GM18507 (cell line): ENCODE measurements at places on chromosomes 2 and 18.

DNA sequence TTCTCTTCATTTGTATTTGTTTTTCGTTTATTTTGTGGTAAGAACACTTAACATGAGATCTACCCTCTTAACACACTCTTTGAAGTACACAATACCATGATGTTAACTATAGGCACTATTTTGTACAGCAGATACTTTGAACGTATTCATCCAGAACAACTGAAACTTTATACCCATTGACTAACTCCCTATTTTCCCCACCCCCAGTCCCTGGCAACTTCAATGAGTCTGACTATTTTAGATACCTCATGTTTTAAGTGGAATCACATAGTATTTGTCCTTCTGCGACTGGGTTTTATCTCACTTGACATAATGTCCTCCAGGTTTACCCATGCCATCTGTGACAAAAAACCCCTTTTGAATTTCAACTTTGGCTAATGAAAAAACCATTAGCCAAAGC lies 356.3 kb upstream of the CDH20 start:
- no peak for DNase-seq

- DNase-seq = no peak
Observed at GRCh38 chr2:70473101-70473722, 80.4 kb downstream of the TGFA start.

DNA sequence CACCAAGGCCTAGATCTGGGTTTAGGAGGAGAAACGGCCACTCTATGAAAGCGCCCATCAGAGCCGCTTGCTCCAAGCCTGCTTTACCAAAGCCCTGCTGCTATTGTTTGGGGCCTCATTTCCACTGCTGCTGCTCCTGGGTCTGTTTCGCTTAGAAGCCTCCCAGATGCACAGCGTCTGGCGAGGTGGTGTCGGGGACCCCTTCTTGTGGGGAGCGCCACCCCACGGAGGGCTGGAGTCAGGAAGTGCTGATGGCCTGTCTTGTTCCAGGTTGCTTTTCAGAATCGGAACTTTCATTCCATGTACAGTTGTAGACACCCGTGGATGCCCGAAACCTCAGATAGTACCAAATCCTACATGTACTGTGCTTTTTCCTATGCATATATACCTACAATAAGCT lies 204.9 kb upstream of the TWIST2 start:
- DNase-seq = no peak

GRCh38 chr2:175251425-175252041 lies 70.0 kb upstream of the ATP5MC3 start:
- no peak for DNase-seq

DNA sequence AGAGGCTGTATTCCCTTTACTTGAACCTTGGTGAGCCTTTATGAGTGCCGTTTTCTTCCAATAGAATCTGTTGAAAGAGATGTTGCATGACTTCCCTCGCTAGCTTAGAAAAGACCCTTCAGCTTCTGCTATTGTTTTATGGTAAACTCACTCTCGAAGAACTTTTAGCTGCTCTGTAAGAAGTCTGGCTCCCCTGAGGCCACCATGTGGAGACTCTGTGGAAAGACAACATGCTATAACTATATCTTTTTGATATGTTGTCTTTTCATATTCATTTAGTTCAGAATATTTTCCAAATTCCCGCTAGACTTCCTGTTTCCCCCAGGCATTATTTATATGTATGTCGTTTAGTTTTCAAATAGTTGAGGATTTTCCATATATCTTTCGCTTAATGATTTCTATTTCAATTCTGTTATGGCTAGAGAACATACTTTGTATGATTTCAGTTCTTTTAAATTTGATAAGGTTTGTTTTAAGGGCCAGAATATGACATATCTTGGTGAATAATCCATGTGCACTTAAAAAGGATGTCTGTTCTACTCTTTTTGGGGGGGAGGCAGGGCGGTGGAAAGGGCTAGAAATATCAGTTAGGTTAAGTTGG lies 64.1 kb downstream of the PTPN4 start:
- DNase-seq = no peak

DNA sequence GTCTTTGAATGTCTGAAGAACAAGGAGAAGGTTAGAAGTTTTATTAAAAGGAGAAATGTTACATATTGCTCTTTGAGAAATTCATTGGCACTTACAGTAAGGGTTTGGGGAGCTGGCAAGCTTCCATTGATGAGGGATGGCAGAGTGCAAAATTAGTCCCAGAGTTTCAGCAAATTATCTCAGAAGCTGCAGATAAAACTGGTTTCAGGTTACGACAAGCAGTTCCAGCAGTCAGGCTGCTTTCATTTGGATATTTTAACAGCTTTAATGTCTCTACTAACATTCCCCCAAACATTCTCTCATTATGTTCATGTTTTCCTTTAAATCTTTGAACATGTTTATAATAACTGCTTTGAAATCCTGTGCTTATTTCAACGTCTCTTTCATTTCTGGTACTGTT lies 153.1 kb downstream of the TTC27 start:
- DNase-seq = no peak

DNA sequence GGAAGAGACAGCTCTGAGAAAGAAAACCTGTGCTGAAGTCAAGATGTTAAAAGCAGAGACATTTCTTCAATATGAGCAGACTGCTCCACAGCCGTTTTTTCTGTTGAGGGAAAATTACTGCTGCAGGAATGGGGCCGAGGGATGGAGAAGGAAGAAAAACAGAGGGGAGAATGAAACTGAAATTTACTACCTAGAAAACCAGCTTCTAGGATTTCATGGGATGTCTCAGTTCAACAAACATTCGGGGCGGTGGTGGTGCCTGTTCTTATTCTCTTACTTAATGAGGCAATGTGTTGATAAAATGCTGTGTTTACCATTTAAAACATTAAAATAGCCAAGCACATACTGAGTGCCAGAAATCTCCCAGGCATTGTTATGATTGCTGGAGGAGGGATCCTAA lies 557.1 kb upstream of the MEX3C start:
- DNase-seq = no peak

- DNase-seq = no peak
Observed at GRCh38 chr18:48573632-48574283, 34.9 kb downstream of the CTIF start.

DNA sequence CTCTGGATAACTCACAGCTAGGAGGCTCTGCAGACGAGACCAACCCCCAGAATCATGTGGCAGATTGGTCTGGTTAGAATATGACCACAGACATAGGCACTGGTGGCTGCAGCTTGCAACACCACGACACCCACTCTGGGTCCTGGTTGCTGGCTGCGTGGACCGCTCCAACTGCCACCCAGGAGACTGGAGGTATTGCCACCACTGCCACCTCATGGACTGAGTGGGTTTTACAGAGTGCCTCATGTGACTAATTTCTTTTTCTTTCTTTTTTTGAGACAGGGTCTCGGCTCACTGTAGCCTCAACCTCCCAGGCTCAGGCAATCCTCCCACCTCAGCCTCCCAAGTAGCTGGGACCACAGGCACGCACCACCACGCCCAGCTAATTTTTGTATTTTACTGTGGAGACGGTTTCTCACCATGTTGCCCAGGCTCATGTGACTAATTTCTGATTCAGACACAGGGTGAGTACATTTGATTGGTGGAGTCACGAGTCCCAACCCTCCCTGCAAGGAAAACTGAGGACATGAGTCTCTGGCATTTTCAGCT lies 29.9 kb upstream of the NT5DC4 start:
- peak; percentile 42 for DNase-seq

DNA sequence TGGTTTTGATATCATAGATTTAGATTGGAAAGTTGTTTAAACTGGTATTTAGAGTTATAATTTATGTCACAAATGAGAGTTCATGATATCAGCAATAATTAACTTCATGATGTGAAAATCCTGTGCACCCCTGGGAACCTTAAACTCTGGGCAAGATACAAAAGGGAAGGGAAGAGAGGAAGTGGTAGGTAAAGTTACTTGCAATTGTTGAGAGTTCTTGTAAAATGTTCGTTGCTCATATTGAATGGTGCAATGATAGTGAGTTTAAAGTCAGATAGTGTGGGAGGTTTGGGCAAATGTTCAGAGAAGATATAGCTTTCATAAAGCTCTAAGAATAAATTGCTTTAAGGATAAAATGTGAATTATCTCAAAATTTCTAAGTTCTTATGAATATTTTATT lies 75.4 kb downstream of the SP110 start:
- no peak for DNase-seq

DNA sequence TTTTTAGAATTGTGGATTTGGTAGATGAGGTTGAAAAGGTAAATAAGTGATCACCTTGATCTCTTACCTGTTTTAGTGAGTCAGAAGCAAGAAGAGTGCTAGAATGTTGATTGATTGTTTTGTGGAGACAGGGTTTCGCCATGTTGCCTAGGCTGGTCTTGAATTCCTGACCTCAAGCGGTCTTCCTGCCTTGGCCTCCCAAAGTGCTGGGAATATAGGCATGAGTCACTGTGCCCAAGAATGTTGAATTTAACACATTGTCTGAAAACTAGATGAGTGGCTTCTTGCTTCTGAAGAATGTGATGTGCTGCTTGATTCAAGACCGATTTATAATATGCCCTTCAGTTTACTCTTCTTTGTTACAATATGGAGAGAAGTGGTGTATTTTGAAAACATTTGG lies 121.3 kb downstream of the FMNL2 start:
- no peak for DNase-seq

DNA sequence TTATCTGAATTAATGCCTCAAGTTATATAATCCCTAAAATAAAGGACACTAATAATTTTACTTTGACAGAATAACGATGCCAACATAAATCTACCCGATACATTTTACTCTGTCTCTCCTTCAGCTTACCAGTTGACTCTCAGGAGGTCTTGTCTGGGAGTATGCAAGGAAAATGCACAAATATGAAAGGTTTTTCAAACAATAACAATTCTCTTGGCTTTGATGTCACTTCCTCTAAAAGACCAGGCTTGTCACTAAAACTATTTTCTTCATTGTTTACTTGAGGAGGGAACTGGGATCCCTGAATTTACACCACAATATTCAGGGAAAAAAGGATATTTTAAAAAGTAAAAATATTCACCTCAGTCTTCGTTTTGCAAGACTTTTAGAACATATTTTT lies 97.2 kb downstream of the SOS1 start:
- DNase-seq = no peak

DNA sequence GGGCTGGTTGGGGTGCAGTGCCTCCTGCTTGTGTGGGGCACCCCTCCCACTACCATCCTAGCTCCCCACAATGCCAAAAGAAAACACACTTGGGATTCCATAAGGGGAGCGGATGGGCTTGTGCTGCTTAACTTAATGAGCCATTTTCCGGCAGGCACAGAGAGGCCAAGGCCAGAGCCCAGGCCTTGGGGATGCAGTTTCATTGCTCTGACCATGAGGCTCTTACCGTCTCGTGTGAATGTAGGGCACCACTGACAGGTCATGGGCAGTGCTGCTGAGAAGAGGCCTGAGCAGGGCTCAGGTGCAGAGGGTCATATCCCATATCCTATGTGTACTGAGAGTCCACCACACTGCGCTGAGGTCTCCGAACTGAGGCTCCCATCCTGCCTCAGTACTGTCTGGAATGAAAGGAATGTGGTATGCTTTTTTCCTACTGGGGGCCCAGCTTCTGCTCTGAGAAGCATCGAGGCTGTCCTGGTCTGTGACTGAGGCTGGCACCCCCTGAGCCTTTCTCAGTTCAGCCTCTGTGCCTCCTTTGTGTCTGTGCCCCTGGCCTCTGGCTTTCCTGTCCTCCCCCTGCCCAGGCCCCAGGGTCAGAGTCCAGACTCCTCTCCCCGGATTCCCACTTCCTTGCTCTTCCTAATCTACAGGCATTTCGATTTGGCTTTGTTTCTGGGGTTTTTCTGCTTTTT lies 45.2 kb upstream of the MAPRE3 start:
- DNase-seq = no peak

- no peak for DNase-seq
Observed at GRCh38 chr2:148023861-148024260, 3.0 kb downstream of the MBD5 start.

DNA sequence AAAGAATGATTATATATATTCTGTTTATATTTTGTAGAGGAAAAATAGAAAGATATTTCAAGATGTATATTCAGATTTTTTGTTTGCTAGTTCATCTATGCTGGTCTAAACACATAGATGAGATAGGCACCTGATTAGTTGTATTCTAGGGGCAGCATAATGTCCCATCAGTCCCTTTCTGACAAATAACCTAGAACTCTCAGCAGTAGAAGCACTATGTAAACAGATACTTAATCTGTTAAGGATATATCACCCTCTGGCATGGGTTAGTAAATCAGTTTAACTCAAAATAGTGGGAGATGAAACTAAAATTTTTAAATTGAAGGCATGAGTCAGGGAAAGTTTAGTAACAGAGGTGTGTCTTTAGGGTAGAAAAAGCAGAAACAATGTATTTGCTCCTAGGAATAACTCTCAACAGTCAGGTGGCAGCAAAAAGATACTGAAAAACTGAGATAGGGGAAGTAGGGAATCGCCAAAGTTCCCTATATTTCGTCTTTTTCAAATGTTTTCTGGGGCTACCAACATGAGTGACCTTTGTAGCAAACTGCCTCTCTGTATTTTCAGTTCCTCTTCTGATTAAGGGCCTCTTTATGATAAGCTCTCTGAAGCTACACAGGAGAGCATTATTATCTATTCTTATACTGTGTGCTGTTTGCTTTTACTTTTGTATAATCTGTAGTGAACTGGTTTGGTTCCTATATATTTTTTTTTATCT lies 5.7 kb downstream of the PPP1R1C start:
- DNase-seq = peak; percentile 2

- no peak for DNase-seq
Observed at GRCh38 chr2:201925056-201925455, 108.6 kb upstream of the FZD7 start.

- DNase-seq = no peak
Observed at GRCh38 chr2:168090366-168091135, 156.8 kb downstream of the STK39 start.

GRCh38 chr2:38716185-38716584 lies 35.0 kb downstream of the SRSF7 start:
- no peak for DNase-seq

- DNase-seq = no peak
Observed at GRCh38 chr18:38221476-38222100, 656.0 kb upstream of the CELF4 start.

GRCh38 chr18:46290440-46291020 lies 186.3 kb downstream of the HAUS1 start:
- DNase-seq = no peak

- peak; percentile 28 for DNase-seq
Observed at GRCh38 chr18:22169011-22169888, at the start of gene GATA6. Gene GATA6, plus strand, starts transcription at chr18:22169589. Its CDS starts 1,556 bp downstream, at chr18:22171145.

GRCh38 chr2:223760838-223761502 lies 76.4 kb downstream of the AP1S3 start:
- peak; percentile 20 for DNase-seq

- DNase-seq = no peak
Observed at GRCh38 chr2:152240559-152241231, 65.1 kb upstream of the STAM2 start.

- DNase-seq = no peak
Observed at GRCh38 chr18:25686960-25687500, 335.1 kb upstream of the ZNF521 start.

DNA sequence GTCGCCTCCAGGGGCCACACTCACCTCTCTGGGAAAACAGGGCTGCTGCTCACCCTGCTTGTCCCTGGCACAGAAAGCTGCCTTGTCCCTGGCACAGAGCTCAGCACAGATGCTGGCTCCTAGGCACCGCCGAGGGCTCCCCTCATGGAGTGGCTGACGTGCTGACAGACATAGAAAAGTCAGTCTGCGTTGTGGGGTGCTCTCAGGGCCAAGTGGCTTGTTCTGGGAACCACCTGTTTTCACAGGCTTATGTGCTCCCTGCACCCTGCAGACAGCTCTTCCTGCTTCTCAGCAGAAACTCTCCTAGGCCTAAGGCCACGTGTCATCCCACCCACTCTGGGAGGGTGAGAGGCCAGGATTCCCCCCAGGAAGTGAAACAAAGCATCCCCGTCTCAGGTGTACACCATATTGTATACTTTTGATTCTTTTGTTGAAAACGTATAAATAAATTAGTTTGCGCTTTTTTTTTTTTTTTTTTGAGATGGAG lies 84.7 kb upstream of the TMEM200C start:
- DNase-seq = no peak
